ENCODE measurements at places on chromosomes 1 and 21.

- no peak for DNase-seq
Observed at GRCh38 chr21:42777757-42778344, 101.5 kb downstream of the WDR4 start.

DNA sequence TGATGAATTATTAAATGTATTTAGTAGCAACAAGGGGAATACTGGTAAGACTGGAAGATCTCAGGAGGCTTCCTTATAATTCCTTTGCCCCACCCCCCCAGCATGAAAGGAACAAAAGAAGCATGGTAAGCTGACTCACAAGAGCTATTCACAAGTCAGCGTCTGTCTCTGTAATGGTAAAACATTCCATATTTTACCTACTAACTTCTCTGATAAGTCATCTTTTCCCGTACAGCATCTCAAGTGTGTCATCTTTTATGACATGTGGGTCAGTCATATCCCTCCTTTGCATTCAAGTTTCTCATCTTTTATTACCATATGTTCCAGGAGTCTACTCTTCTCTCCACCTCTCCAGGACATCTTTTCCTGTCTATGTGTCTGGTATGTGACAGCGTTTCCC is 241.3 kb downstream of the PLA2G4A start:
- no peak for DNase-seq

DNA sequence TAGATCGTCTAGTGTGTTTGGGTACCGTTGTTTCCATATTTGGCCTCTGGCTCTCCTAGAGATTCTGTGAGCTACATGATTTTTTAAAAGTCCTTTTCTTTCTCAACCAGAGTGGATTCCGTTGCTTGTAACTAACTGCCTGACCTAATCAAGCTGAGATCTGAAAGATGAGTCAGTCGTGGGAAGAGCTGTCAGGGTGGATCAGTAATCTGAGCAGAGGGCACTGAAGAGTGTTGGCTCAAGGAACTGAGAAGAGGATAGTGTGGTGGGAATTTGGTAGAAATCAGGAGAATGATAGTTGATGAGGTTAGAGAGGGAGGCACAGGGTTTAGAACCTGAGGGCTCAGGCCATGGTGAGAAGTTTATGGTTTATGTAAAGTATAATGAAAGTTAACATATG is 52.2 kb downstream of the TRAF5 start:
- DNase-seq, result no peak

DNA sequence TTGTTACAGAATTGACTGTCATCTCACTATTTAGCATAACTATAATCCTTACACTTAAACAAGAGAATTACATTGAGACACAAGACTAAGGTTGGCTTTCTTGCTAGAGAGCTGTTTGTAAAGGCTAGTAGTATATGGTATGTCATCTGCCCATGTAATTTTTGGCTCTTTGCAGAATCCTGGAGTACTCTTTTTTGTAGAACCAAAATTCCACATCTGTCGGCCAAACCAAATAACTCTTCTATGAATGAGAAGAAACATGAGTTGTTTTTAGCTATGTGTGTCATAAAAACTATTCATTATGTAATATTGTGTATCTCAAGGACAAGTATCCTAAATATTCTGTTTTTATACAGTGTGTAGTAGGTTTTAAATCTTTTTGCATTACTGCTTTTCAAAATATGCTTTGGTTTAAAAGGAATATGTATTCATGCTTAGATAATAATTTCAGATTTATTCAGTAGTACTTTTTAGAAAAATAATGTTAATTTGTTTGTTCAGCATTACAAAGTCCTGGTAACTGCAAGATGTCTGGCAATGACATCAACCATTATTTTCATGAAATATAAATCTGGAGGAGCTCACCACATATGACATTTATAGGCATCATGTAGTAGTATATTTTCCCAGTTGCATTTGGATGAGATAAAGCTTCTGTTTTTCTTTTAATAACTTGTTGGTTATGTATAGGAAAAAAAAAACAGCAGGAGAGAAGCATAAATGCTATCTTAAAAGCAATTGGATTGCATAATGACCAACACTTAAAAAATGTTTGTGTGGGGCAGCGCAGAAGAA is 159.8 kb downstream of the HS2ST1 start:
- DNase-seq, result no peak

DNA sequence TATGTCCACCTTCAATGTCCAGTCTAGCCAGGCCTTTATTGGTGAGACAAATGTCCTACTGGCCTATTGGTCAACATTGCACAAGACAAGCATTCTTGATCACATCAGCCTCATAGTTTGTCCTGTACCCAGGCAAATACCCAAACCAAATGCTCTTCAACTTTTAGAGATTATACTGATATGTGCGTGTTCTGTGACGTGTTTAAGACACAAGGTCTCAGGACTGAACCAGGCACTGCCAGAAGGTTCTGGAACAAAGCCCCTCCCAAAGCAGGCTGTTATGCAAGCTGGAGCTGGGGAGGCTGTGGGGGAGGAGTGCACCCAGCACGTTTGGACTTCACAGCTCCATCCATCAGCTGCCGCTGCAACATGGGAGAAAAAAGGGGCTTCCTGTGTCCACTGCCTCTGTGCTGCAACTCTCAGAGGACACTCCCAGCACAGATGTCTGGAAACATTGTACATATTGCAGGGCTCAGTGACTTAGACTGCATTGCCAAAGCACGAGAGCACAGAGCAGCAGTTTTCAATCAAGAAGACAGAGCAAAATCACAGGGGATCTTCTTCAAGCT is 45.9 kb downstream of the NID1 start:
- DNase-seq, result no peak

Data from DMS 273 treated with DMSO at 0.1 percent for 48 hours (cell line).